ENCODE measurements at places on chromosomes 6 and 20.

GRCh38 chr6:88899569-88900316, 63.7 kb downstream of the RNGTT start:
- DNase-seq = no peak

- no peak for DNase-seq
Measured at GRCh38 chr6:110841266-110841665, 26.0 kb upstream of the CDK19 start.

DNA sequence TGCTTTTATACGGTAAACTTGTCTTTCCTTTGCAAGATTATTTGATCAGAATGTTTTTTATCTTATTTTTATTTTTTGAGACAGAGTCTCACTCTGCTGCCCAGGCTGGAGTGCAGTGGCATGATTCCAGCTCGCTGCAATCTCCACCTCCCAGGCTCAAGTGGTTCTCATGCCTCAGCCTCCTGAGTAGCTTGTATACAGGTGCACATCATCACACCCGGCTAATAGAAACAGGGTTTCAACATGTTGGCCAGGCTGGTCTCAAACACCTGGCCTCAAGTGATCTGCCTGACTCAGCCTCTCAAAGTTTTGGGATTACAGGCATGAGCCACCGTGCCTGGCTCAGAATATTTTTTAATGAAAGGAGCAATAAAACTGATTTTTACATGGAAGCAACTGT, 8.9 kb upstream of the LPIN3 start:
- no peak for DNase-seq

DNA sequence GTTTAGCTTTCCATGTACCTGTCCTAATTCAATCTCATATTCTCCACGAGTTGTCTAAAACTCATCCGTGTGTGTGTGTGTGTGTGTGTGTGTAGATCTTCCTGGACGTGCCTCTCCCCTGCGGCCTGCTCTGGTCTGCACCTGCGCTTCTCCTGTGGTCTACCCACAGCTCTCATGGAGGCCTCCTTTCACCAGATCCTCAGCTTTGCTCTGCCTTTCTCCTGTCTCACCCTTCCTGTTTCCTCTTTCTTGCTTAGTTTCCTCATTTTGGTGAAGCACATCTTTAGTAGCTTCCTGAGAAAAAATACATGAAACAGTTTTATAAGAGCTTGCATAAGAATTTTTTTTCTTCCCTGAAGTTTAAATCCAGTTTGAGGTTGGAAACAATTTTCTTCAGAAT, 18.1 kb downstream of the SLX4IP start:
- no peak for DNase-seq

GRCh38 chr6:150395388-150396009, 26.7 kb downstream of the IYD start:
- peak; percentile 70 for DNase-seq

DNA sequence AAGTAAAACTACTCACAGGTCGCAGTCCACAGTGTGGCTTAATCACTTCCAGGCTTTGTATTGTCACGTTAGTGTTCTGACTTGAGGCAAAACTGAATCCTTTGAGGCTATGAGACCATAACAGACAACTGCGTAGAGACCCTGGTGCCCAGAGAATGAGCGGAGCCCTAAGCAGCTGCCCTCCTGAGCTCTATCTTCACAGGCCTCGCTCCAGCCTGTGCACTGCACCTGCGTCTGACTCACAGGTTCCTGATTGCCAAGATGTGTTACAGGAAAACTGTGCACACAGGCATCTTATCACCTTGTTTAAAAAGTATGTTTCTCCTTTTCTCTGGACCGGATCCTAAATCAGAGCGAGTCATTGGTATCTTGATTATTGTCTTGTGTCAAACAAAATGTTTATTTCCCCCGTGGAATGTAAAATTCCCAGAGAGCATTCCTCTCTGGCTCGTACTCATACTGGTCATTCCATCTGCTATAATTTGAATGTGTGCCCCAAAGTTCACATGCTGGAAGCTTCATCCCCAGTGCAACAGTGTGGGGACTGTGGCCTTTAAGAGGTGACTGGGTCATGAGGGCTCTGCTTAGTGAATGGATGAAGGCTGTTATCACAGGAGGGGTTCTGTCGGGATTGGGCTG, 25.7 kb downstream of the PRR18 start:
- no peak for DNase-seq

- DNase-seq = no peak
Measured at GRCh38 chr20:51131811-51132210, 108.9 kb upstream of the KCNG1 start.

GRCh38 chr6:19879663-19880062, 42.5 kb downstream of the ID4 start:
- DNase-seq = peak; percentile 95

GRCh38 chr6:20207088-20207418, 5.2 kb downstream of the MBOAT1 start:
- no peak for DNase-seq

DNA sequence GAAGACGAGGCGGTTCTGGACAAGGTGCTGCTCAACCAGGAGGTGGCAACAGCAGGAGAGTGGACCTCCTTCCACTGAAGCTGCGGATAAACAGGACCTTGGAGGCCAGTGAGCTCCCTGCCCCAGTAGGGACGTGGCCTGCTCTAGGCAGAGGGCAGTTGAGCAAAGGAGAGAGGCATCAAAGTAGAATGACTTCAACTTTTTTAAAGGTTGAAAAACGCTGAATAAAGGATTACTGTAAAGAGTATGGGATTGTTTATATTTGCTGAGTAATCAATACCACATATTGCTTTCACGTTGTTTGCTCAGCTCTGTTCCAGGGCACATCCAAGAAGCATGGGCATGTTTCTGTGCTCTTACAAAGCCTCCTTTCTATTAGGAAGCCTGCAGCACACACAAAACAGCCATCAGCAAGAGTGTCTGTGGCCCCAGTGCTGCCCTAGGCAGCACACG, 48.1 kb downstream of the ERMARD start:
- DNase-seq = peak; percentile 9

DNA sequence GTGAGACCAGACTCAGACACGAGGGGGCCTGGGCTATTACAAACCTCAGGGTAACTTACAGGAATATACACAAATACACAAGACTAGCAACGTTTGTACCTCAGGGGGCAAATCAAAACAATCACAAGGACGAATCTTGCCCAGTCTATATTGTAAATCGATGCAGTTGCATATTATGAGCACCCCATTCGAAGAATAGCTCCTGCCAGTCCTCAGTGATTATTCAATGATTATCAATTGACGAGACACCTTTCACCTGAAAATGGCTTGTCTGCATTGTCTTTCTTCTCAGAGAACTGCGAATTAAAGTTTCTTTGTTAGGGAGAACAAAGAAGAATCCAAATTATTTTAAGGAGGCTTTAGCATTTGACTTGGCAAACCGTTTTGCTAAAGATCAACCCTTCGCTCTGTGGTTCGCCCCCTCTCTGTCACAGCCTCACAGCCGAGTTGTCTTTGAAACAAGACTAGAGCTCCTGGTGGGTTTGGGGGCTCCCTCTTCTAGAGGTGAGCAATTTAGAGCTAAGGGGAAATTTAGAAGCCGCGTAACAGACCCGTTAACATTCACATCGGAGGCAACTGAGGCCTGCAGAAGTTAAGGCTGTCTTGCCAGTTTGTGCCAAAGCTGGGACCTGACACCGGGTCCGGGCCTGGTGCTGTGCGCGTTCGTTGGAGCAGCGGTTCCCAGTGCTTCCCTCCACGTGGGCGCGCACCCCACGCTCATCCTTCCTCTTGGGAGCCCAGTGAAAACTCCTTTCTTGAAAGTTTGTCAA, 24.9 kb upstream of the MAP3K7 start:
- no peak for DNase-seq

GRCh38 chr6:66628917-66629316, 921.9 kb upstream of the EYS start:
- DNase-seq = no peak

DNA sequence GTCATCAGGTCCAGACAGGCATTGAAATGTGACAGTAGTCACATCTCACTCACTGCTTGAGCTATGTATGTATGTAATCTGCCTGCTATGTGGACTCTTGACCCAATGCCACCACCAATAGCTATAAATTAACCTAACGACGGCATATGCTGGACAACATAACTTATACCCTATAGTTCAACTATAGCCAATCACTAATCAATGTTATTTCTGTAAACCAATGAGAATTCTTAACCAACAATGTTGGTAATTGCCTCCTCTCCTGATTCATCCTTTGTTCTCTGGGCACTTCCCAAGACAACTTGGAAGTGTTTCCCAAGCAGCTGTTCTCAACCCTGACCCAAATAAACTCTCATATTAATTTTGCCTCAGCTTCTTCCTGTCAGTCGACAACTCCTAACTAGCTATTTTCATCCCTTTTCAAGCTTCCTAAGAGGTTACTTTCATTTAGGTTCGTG, 24.1 kb upstream of the SERPINB1 start:
- no peak for DNase-seq

- no peak for DNase-seq
Measured at GRCh38 chr6:231779-232178, 60.5 kb upstream of the DUSP22 start.

DNA sequence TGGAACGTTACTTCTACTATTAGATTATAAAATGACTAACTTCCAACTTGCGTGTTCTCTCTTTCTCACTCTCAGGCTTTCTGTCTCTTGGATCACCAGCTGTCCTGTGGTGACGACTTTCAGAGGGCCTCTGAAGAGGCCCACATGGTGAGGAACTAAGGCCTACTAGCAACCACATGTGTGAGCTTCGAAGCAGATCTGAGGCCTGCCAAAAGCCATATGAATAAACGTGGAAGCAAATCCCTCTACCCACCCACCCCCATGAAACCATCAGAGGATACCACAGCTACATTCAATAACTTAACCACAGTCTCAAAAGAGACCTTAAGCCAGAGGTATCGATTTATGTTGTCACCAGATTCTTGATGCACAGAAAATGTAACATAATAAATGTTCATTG, 13.5 kb upstream of the BMP5 start:
- no peak for DNase-seq

DNA sequence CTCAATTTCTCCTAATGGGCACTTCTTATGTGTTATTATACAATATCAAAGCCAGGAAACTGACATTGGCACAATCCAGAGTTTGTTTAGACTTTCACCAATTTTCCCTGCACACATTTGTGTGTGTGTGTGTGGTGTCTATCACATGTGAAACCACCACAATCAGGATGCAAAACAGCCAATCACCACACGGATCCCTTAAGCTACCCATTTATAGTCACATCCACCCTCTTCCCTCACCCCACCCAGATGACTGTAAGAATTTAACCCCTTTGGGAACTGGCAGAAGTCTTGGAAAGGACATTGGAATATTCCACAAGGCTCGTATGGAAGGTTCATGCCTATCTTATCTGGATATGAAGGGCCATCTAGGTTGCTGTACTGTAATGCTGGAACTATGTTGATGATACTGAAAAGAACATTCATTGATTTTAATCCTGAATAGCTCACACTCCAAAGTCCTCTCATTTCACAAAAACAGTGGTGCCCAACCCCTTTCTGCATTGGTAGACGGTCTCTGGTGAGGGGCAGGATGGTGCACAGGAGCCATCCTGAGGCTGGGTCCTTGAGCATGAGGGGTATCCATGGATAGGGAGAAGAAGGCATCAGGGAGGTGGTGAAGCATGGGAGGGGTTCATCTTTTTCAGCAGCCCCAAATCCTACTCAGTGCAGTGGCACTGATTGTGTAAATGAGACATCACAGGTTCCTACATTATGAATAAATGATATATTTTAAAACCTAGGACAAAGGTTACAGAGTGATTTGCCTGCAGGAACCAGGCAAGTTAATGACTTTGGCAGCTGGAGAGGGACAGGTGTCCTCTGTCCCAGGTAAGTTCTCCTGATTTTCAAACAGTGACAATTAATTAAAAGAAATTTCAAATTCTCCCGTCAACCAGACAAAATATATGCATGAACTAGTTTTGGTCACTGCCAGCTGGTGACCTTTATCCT, 12.1 kb upstream of the CTCFL start:
- no peak for DNase-seq

GRCh38 chr6:160442151-160442550, 94.0 kb downstream of the SLC22A3 start:
- no peak for DNase-seq

DNA sequence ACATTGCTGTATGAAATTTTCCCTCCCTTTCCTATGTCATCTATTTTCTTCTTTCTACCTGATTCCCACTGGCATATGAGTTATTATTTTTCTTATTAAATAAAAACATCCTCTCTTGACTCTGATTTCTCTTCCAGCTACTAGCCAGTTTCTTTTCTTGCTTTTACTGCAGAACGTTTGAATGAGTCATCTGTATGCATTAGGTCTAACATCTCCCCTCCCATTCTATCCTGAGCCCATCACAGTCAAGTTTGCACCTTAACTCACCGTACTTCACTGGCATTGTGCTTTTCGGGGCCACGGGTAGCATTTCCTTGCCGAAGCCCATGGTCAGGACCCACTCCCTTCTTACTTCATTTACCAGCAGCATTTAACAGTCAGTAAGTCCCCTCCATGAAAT, 65.7 kb downstream of the CARMIL1 start:
- no peak for DNase-seq

- no peak for DNase-seq
Measured at GRCh38 chr20:12023194-12023795, 105.6 kb downstream of the BTBD3 start.

DNA sequence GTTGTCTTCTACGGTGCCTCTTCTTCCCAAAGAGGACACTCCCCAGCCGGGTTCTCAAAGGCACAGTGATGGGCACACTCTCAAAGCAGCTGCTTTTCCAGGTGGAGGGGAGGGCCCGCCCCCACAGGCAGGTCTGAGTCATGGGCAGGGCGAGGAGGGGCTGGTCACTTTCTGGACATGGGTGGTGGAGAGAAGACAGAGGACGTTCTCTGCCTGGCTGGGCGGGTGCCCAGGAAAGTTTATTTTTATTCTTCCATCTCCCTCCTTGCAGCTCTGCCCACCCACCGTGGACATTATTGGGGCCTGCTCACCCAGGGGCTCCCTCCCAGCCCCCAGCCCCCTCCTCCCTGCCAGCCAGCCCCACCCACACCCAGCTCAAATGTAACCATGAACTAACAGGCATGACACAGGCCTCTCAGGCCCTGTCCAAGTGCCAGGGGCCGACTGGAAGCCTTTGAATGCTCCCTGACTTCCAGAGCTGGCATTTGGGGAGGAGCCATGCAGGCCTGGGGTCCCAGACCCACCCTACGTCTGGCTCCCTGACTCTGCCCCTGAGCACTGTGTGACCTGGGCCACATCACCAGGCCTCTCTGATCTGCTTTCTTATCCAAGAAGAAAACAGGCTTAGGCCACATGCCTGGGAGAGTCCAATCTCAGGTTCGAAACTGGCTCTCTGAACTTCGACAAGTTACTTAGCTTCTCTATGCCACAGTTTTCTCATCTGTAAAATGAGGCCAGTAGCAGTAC, 8.0 kb downstream of the TGM2 start:
- DNase-seq = no peak

GRCh38 chr20:24891546-24892393, 57.3 kb upstream of the CST7 start:
- no peak for DNase-seq

Measured in NCI-H510A treated with DMSO at 0.1 percent for 48 hours (cell line).